ENCODE measurements at places on chromosomes 2 and 18.

- DNase-seq = no peak
These were observed 25.2 kb downstream of the RTN4 start for GRCh38 chr2:55025082-55025481.

DNA sequence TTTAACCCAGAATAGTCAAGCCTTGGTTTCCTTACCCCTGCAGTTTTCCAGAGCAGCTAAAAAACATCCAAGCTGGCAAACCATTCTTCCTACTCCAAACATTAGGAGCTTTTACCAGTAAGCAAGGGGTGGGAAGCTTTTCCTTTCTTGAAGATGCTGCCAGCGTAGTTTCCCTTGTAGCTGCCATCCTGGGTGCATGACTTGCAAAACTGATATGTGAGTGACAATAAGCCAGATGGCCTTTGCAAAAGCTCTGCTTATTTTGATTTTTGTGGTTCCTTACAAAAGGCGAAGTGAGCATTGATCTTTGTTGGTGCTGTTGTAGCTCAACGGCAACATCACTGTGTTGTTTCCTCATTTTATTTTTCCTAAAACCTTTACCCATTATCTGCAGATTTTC, 138.8 kb downstream of the WDSUB1 start:
- DNase-seq = no peak

DNA sequence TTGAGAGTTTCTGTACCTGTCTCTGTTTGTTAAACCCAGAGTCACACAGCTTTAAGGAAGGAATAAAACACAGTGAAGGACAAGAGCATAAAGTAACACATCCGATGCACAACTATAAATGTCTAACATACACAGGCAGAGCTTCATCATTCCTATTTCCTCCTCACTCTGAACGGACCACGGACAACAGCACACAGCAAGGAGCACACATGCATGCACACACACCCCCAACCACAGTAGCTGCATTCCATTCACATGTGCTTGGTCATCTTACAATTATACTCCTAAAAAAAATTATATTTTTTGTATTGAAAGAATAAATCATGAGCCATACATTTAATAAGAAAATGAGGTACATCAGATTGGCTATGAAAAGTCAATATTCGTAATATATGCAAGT, 58.3 kb downstream of the ID2 start:
- no peak for DNase-seq

GRCh38 chr2:219344751-219345430, 12.3 kb upstream of the RESP18 start:
- peak; percentile 1 for DNase-seq

DNA sequence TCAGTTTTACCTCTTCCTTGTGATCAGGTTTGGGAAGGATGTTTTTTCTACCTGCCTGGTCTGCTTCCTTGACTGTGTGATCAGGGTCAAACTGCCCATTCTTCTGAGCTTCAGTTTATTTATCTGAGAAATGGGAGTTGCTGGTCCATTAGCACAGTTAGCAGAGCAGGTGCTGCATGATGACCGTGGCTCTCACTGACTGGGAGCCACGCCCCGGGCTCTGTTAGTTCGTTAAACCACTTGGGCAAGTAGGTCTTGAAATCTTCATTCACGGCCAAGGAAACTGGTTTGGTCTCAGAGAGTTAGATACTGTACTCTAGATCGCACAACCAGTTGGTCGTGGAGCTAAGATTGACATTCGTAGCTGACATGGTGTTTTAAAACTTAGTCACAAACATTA, 41.7 kb downstream of the INPP5D start:
- no peak for DNase-seq

- no peak for DNase-seq
These were observed 174.7 kb downstream of the LPIN1 start for GRCh38 chr2:11920993-11921583.

- DNase-seq = no peak
These were observed 128.2 kb downstream of the GALR1 start for GRCh38 chr18:77377813-77378212.

DNA sequence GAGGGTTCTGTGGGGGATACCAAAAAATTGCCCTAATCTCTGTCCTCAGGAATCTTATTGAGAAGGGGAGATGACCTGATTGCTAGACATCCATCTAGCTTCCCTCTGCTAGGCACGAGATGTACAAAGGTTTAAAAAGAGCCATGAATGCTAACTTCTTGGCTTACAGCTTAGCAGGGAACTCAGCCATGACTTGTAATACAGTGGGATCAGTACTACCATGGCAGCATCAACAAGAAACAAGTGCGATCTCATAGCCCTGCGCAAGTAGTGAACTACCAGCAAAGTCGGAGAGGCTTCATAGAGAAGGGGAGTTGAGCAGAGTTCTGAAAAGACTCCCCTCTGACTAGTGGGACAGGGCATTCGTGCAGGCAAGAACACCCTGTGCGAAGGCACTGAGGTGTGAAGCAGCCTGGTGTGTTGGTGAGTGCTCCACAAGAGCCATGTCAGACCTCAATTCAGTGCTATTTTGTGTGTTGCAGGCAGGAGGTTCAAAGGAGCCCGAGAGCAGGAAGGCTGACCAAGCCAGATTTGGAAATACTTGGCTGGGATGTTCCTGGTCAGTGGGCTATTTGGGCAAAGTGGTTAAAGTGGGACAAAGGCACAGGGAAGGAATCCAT, 130.0 kb downstream of the FMNL2 start:
- DNase-seq = no peak

DNA sequence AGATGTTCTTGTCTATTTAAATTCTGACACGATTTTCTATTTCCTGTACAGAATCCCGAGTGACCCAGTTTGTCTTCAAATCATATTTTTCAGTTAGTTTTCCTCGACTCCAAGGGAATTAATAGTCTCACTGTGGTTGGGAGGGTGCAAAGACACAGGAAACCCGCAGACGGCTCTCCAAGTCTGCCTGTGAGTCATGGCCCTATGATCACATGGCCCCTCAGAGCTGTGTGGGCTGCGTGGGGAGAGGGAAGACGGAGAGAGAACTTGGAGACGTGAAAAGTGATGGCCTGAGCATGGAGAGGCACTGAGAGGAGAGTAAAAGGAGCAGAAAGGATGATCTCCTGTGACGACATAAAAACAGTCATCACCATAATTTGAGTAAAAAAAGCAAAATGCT, 989.9 kb downstream of the DCDC2C start:
- no peak for DNase-seq

DNA sequence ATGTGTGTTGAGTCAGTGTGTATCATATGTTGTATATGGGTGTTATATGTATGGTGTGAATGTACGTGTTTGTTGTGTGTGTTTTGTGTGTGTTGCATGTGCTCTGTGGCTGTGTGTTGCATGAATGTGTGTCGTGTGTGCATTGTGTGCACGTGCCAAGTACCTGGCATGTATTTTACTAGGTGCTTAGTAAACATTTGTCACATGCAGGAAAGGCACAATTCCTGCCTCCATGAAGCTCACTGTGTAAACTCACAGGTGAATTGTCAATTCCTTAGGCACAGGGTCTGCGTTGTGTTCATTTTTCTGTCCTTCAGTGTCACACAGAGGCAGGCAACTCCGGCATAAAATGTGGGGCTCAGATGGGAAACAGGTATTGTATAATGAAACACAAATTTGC, 22.3 kb upstream of the IL1R1 start:
- DNase-seq = no peak

DNA sequence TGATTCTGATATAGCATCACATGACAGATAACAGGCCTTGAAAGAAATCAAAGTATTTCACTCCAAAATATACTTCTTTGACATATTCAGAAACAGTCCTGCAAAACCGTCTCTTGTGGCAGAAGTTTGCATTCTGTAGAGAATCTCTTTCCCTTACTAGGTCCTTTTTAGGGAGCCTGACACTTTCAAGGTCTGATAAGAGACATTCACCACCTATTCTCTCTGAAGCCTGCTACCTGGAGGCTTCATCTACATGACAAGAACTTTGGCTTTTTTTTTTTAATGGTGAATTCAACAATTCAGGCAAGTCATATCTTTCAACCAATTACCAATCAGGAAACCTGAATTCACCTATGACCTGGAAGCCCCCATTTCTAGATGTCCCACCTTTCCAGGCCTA, 83.8 kb downstream of the CCDC178 start:
- no peak for DNase-seq

DNA sequence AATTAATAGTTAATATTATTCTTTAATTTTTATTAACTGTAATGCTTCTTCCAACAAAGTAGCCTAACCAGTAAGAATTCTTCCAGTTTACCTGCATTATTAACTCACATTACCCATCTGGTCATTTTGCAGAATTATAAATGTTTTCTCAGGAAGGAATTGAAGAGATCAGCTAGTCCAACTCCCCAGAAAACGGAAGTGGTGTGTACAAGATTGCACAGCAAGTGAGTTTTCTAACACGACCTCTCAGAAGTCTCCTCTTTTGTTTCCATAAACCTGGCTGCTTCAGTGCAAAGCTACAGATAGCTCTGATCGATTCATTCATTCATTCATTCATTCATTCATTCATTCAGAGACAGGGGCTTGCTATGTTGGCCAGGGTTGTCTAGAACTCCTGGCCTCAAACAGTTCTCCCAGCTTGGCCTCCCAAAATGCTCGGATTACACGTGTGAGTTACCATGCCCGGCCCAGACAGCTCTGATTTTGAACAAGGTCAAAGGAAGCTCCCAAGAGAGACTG, 128.8 kb upstream of the REV1 start:
- no peak for DNase-seq

DNA sequence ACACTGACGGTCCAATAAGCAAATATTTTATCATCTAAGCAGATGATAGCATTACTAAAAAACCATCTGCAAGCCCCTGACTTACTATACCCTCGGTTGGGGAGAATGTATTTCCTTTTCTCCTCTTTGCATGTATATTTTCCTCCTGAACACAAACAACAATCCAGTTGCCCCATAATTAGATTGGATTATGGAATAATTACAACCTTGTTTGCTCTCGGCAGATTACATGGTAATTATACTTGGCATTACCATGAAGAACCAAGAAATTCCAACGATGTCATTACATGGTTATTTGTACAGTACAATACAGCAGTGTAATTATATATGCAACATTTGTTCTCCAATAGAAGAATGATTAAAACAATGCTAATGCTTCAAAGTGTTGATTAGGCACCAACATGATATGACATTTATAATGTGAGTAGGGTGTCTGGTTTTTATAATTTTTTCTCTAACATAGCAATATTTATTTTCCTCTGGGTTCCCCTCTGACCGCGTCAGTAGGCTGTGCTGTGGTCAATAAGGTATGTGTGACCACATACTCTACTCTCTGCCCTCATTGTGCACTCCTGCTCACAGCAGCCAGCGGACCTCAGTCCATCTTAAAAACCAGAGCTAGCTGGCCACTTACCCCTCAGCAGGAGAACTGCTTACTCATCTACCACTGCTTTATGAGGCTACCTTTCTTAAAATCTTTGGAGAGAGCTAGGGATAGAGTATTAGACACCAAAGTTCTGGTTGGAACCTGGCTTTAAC, 176.1 kb downstream of the INSIG2 start:
- no peak for DNase-seq

GRCh38 chr2:33215983-33216382, 260.5 kb upstream of the RASGRP3 start:
- no peak for DNase-seq

DNA sequence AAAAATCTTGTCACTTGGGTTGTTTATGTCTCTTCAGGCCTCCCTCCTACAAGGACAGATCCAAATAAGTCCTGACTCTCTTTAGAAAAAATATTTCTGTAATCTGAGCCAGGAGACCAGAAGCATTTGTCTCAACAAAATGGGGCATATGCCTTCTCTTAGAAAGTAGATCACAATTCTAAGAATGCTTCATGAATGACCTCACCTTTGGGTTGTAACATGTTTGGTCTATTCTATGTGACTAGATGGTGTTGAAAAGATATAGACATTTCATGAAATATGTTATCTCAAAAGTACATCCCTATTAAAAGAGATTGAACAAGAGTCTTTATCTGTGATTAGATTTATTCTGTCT, 159.0 kb upstream of the SETBP1 start:
- no peak for DNase-seq

- DNase-seq = no peak
These were observed 17.2 kb downstream of the ITGA4 start for GRCh38 chr2:181474222-181474881.

DNA sequence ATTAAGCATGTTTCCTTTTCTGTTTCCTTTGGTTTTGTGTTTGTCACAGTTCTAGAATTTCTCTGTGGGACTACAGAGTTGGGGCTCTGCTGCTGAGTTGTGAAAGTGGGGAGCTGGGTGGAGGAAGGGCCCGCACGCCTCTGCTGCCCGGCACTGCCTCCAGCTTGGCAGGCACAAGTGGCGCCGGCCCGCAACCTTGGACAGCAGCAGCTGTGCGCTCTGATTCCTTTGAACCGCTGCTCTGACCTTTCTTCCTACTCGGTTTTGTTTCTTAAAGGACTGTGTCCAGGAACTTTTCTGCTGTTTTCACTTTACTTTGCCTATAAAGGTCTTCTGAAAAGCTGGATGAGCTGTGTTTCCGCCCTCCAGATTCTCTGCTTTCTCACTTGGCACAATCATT, 137.6 kb upstream of the ALPP start:
- DNase-seq = no peak

DNA sequence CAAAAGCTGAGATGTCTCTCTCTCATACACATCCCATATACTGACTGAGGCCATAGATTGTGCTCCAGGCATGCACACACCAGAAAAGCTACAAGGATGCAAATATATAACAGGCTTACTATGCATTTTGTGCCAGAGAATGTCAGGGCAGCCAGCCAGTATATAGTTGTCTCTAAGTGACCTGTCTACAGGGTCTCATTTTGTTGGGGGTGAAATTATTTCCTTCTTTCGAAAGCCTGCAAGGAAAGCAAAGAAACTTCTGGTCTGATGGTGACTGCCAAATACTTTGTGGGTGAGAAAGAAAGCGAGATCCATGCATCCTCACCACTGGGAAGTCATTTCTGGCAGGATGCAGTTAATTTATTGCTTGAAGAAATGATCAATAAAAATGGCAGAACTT, 70.2 kb downstream of the CDCA7 start:
- no peak for DNase-seq

DNA sequence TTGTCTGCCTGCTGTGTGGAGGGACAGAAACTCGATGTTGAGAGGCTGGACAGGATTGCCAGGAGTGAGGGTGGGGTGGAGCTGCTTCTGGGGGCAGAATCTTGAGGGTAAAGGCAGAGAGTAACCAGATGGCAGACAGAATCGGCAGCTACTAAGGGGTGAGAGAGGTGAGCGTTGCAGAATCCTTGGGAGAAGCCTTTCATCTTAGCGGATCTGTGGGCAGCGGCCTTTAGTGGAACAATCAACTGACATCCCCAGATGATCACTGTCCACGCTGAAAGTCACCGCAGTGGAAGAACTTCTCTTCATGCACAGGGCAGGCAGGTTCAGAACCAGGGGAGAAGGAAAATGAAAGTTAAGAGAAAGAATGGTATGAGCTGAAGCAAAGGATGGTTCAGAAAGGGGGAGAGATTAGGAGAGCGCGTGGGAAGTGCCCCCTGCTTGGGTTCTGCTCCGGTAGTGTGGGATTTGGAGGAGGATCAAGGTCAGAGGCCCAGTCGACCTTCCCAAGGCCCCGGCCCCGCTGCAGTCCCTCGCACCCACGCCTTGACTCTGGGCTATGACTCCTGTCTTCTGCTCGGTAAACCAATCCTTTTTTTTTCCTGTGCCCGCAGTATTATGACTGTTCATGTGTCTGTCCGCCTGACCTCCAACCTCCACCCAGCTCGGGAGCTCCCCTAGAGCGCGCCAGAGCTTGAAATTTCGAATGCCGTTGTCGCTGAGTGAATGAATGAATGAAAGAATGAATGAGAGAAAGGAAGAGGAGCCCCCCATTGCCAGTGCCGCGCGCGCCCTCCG, 584 bp downstream of the BOLA3 start:
- no peak for DNase-seq

Data from bone marrow (tissue), 2 donors.